CD4-positive, CD25-positive, alpha-beta regulatory T cell (primary cell): ENCODE measurements at places on chromosomes 1 and 21. TPM values are rescaled to one million over a fixed set of nuclear protein-coding genes. Genes with fewer than 3 reads are reported as not detected.

C8A gene
- total RNA-seq: not detected

LAPTM5 gene
- 589 TPM for total RNA-seq

FLG2 gene
- total RNA-seq: not detected

CSF3R gene
- total RNA-seq: 3.6 TPM

ECM1 gene
- 0.22 TPM for total RNA-seq

GSTM2 gene
- total RNA-seq: 36.2 TPM

SPATA45 gene
- not detected for total RNA-seq

EIF2D gene
- 35.7 TPM for total RNA-seq

SLC26A9 gene
- not detected for total RNA-seq

LCE1A gene
- total RNA-seq: not detected

MARK1 gene
- total RNA-seq: not detected

WNT9A gene
- total RNA-seq: 0.20 TPM

FCRL2 gene
- 0.17 TPM for total RNA-seq

SLFNL1 gene
- 0.30 TPM for total RNA-seq

TNNI3K gene
- total RNA-seq: not detected

TMPRSS3 gene
- total RNA-seq: 4.0 TPM

PGLYRP4 gene
- 0.20 TPM for total RNA-seq

NOC2L gene
- total RNA-seq: 54.0 TPM

DVL1 gene
- 40.0 TPM for total RNA-seq

TSTD1 gene
- total RNA-seq: 61.3 TPM

UQCRHL gene
- total RNA-seq: 0.59 TPM

FCAMR gene
- total RNA-seq: not detected

IFI44 gene
- total RNA-seq: 53.9 TPM

MEGF6 gene
- total RNA-seq: 123 TPM

C1QC gene
- not detected for total RNA-seq

KRTAP19-3 gene
- not detected for total RNA-seq

CLEC20A gene
- total RNA-seq: not detected

USP16 gene
- 72.8 TPM for total RNA-seq

ZBTB8A gene
- total RNA-seq: 0.12 TPM

C21orf91 gene
- 62.8 TPM for total RNA-seq

GJB3 gene
- not detected for total RNA-seq

ANGPTL3 gene
- total RNA-seq: not detected

KCND3 gene
- 0.07 TPM for total RNA-seq

CXADR gene
- 0.07 TPM for total RNA-seq

KIRREL1 gene
- not detected for total RNA-seq

MYCL gene
- not detected for total RNA-seq

USP33 gene
- total RNA-seq: 58.7 TPM

CLCNKA gene
- not detected for total RNA-seq

MLLT11 gene
- total RNA-seq: 3.9 TPM
